Right ventricle myocardium superior (tissue), 1 donor: ENCODE measurements at places on chromosomes 4 and X.

DNA sequence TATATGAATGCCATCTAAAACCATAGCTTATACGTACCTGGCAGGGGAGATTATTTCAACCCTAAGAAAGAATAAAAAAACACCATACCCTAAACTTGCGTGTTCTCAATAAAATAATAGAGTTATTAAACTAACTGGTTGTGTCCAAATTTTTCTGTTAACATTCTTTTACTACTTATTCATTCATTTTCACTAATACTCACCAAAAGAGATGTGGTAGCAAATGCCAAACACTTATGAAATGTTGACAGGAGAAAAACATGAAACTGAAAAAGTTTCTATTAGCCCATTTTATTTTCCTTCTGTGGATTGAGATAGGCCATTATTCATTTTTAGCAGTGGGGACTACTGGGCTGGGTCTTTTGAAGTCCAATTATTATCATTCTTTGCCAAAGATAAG, 102.0 kb downstream of the TSPAN5 start:
- DNase-seq: no peak

GRCh38 chr4:157014621-157015591, 43.3 kb upstream of the PDGFC start:
- no peak for DNase-seq

GRCh38 chrX:16278927-16279326, 111.6 kb downstream of the MAGEB17 start:
- no peak for DNase-seq

GRCh38 chr4:81369886-81370285, 101.8 kb downstream of the RASGEF1B start:
- DNase-seq: no peak

DNA sequence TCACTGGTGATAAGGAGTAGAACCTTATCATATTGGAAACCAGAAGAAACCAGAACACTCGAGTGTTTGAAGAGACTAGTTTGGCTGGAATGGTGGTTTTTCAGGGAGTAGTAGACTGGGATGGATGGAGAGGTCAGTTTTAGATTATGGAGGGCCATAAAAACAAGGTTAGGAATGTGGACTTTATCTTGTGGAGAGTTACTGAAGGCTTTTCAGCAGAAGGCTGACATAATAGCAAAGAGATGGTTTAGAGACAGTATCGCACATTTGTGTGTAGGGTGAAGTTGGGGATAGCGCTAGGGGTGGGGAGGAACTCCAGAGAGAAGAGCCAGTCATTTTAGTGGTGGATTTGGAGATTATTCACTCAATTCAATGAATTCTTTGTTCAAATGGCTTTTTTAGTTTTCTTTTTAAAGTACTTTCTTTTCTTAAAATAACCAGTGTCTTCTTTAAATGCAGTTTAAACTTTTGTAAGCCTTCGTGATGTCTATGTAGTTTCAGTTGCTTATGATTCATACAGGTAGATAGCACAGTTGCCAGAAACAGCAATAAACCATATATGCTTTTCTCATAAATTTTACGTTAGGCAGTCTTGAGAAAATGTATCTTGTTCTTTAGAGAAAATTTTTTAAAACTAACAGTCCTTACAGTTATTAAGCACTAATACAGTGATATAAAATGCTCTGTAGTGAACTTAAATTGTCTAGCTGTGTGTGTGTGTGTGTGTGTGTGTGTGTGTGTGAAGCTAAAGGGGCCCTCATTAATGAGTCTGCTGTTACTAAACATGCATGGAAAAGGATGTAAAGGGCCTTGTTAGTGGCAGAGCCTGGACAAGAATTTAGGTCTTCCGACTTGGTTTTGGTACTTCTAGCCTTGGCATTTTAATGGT, 3.8 kb downstream of the ARHGAP10 start:
- DNase-seq: no peak

DNA sequence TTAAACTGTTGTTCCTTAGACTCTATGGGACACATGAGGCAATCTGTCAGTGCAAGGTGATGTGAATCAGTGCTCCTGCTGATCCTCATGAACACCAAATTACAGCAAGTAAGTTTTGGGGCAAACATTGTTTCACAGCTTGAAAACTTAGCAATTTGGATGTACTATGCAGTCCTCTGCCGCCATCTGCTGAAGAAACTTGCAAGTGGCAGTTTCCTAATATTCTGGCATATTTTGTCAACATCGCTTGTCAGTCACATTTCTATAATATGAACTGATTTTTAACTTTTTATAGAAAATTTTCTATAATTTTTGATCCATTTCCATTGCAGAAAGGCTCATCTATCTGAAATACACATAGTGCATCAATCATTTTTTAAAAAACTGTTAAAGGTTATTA, 56.3 kb downstream of the ZAR1 start:
- no peak for DNase-seq

DNA sequence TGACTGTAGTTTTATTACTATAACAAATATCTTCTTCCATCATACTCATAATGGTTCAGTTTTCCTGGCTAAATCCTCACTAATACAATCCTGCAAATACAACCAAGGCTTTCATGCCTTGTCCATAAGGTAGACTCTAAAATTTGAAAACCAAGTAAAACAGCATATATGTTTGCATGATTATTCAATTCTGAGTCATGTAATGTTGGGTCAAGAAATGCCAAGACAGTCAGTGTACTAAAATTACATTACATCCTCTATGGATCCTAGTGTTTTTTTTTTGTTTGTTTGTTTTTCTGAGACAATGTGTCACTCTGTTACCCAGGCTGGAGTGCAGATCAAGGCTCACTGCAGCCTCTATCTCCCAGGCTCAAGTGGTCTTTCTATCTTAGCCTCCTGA, 38.6 kb upstream of the TEX13D start:
- DNase-seq: no peak

DNA sequence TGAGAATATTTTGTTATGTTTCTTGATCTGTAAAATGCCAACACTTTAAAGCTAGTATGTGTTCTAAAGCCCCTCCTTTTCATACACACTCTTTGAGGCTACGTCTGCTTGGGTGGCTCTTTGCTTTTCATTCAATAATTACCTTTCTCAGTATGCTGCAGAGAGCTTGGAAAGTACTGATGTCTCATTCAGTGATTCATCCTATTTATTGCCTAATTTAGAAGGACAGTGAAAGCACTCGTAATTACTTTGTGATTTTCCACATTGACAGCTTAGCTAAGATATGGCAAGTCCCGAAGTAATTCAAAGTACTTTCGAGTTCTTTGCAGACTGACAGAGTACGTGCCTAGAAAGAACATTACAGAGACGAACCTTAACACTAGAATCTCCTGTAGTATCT, 57.2 kb downstream of the BMP15 start:
- no peak for DNase-seq

DNA sequence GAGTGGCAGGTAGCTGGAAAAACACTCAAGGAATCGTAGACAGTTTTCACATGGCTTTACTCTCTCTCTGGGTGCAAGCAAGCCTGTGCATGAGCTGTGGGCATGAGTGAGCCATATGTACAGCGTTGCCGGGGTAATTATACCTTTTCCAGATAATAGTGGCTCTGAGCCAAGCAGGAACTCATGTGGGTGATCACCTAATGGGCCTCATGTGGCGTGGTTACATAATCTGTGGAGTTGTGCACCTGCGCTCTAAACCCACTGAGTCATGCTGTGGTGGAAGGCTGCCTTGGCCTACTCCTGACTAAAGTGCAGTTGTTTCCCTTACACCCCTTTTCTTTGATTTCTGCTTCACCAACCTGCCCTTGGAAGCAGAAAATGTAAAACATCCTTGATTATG, 1564.5 kb upstream of the PCDH10 start:
- no peak for DNase-seq
